GM12865 (cell line): ENCODE measurements at places on chromosomes 2 and 18.
A peak's percentile ranks its signal among the peaks of the same experiment; 100 is the strongest.

- DNase-seq, result peak; percentile 58
Measured at GRCh38 chr18:58792086-58792485, 72.6 kb upstream of the ZNF532 start.

DNA sequence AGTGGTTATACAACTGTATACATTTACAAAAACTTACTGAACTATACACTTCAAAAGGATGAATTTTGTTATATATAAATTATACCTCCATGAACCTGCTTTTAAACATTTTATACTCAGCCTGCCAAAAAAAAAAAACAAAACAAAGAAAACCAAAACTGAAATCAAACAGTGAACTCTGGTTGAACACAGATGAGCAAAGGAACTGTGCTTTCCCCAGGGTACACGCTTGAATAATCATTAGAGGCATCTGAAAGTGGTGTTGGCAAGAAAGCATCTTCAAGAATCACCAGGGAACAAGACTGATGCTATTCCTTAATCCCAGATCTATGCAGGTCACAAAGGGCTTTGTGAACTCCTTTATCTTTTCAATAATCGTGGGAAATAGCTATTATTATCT is 77.0 kb upstream of the LYPD1 start:
- DNase-seq, result peak; percentile 52

- no peak for DNase-seq
Measured at GRCh38 chr18:37634516-37634915, 68.9 kb upstream of the CELF4 start.

DNA sequence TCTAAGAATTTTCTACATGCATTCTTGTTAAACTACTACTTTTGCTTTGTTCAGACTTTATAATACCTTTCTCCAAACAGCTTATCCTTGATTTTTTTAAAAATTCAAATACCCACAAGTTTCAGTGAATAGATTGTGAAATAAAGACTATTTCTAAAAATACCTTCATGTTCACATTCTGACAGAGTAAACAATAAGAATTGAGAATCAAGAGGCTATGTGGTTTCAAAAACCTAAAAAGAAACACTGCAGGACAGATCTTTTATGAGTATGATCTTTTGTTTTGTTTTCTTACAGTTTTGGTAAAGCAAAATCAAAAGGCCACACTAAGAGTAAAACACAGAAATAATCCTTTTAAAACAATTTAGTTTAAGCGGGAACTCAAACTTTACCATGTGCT is 21.2 kb downstream of the ALS2 start:
- DNase-seq, result peak; percentile 24

DNA sequence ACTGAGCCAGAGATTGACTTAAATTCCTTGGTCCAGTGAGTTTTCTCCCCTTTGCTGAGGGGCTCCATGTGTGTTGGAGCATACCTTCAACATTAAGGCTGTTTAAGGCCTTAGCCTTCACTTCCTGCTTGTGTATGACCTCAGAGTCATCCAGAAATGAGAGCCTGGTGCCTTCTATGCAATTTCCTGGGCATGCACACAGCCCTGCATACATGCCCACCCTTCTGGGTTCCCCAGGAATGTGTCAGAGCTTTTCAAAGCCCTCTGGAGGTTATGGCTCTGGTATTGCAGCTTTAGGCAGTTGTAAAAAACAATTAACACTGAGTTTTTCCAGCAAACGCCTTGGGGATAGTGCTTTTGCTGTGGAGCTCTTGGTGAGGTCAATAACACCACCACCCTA is 16.7 kb downstream of the IL1R1 start:
- DNase-seq, result no peak

GRCh38 chr18:24094561-24094960 is 44.3 kb upstream of the CABYR start:
- DNase-seq, result no peak

- DNase-seq, result peak; percentile 22
Measured at GRCh38 chr2:32688541-32688940, 60.7 kb downstream of the TTC27 start.

- DNase-seq, result no peak
Measured at GRCh38 chr2:223979730-223980396, 22.6 kb downstream of the MRPL44 start.

GRCh38 chr2:27776097-27776496 is 4.6 kb downstream of the MRPL33 start:
- no peak for DNase-seq

DNA sequence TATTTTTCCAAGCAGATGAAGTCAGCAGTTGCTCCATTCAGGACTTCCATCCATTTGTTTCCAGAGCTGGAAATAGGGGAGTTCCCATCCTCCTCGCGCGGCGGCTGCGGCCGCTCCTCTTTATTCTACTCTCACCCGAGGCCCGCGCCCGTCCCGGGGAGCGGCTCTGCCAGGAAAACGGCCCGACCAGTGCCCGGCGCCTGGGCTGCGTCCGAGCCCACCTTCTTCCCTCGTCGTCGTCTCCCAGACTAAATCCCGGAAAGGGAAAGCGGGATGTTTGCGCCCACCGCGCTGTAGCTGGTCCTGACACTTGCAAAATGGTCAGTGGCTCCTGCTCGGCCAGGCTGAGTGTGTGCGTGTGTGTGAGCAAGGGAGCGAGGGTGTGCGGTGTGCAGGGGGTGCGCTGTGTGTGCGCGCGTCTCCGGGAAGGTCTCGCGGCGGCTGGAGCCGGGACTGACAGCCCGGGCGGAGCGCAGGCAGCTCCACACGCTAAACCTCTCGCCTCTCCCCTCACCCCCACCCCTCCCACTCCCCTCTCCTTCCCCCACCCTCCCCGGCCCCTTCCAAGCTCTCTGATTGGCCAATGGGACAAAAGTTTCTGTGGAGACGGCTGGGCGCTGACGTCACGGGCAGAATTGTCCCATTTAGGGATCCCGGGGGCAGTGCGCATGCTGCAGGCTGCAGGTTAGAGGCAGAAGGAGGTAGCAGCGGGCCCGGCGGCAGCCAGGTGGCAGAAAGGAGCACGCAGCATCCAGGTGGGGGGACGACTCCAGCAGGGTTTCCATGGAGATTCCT is at the start of gene NOL4:
NOL4 (minus strand) TSS at position 491 of the 795 bp plus-strand sequence. CDS start 1,660 bp downstream, outside the sequence.
- DNase-seq, result peak; percentile 54

GRCh38 chr2:185970148-185970852 is 231.7 kb downstream of the FSIP2 start:
- no peak for DNase-seq

- no peak for DNase-seq
Measured at GRCh38 chr2:98825858-98826257, 94.9 kb upstream of the MGAT4A start.

DNA sequence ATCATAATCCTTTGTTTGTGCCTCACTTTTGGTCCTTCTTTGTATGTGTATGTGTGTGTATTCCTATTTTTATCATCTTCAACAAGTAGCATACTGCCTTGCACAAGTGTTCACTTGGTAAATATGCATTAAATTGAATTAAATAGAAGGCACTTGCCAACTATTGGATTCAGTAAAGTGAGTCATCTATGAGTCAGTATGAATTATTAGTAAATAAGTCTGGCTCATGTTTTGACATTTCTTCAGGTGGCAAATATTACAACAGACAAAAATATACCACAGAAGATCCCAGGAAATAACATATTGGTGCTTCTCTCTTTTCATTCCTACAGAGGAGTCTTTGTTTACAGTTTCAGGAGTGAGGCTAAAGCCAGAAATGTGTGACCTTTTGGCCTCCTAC is 84.1 kb downstream of the CDK15 start:
- no peak for DNase-seq

GRCh38 chr18:47113796-47114540 is 36.3 kb downstream of the HDHD2 start:
- DNase-seq, result no peak

GRCh38 chr2:16314001-16314400 is 351.6 kb downstream of the CYRIA start:
- no peak for DNase-seq

GRCh38 chr18:9735238-9735637 is 27.1 kb downstream of the RAB31 start:
- DNase-seq, result no peak
